ENCODE measurements at places on chromosomes 4 and X.
A peak's percentile ranks its signal among the peaks of the same experiment; 100 is the strongest.

DNA sequence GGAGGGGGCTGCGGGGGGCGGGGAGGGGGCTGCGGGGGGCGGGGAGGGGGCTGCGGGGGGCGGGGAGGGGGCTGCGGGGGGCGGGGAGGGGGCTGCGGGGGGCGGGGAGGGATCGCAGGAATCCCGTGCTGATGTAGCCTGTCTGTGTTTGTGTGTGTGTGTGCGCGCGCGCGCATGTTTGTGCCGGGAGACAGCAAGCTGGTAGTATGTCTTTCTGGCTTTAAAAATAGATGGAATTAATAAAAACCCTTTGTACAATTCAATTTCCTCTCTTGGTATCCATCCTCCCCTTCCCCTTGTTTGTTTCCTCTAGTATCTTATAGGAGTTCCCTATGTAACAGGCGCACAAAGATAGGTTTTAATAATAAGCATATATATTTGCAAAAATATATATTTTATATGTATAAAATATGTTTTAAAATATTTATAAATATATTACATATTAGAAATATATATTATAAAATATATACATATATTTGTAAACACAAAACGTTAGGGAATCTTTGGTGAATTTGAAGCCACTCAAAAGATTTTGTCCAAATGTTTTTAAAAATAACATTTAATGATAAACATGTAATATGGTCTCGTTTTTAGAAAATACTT, 782 bp downstream of the ARHGAP24 start:
- DNase-seq, result no peak

DNA sequence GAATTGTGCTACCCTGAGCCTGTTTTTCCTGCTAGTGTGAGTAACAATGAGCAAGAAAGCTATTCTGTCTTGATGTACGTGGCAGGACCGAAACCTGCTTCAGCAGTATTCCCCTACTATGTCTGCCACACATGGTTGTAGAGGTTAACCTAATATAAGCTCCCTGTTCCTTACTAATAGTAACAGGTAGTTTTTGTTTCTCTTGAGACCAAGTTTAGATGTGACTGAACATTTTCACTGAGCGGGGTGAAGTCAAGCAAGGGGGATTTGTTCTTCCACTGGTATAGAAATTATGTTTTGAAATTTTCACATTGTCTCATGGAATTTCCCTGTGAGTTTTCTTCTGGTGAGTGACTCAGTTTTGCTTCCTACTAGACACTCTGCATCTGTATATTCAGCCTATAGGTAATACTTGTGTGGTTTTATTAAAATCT, 37.3 kb downstream of the RRAGB start:
- no peak for DNase-seq

- DNase-seq, result no peak
Observed at GRCh38 chrX:21408307-21408706, 34.1 kb downstream of the CNKSR2 start.

DNA sequence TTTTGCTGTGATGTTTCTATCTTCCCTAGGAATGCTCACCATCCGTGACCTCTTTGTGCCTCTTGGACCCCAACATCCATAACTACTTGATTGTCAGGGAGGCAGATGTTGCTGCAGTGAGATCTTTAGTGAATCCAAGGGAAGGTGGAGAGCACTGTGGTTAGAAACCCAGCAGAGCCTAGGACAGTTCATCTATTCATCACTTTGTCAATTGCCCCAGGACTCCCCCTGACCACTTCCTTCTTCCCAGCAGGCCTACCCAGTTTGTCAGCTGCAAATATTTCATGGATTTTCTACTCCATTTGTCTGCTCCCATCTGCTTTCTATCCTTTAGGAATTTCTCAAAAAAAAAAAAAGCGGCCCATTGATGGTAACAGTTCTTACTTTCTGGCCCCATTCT, 942.8 kb downstream of the PCDH7 start:
- DNase-seq, result no peak

DNA sequence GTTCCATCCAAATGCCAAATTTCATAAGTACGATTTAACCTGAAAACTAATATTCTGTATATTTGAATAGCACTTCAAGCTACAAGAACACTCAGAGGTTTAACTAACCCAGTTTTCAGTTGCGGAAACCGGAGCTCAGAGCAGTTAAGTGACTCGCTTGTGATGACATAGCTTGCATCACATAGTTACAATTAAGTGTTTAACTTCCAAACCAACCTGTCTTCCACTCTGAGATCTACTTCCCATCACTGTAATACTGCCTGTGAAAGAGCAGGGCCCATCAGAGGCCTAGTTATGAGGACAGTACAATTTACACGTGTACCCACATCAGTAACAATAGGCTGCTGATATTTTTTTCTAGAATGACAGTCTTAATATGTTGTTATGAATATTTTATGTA, 120.3 kb downstream of the MAD2L1 start:
- DNase-seq, result no peak

DNA sequence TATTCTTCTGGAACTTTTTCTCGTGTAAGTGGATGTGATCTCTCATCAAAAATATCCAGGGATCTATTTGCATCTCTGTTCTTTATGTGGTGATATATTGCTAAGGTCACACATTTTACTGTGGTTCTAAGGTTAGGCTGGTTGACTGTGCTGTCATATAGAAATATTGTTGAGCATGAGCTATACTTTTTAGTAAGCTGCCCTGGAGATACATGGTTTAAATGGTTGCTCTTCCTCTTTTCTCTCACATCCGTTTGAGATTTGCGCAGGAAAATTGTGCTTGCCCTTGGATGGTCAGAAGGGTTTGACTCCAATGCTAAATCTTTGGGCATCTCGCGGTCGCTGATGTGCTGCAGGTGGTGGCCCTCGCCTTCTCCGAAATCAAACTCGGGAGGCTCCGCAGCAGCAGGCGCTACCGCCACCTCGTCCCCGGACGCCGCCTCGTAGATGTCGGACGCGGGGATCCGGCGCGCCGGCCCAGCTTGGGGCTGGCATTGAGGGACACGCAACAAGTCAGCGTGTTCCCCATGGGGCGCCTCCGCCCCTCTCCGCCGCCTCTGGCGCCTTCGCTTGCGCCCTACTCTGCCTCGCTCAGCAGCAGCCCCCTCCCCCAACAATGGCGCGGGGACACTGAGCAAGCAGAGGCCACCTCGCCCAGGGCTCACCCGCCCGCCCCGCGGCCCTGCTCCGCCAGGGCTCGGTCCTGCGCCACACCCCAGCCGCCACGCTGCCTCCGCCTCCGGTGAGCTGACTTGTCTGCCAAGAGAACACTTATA, 154.5 kb downstream of the MSN start:
- no peak for DNase-seq

- no peak for DNase-seq
Observed at GRCh38 chr4:128542047-128542446, 254.4 kb upstream of the PGRMC2 start.

DNA sequence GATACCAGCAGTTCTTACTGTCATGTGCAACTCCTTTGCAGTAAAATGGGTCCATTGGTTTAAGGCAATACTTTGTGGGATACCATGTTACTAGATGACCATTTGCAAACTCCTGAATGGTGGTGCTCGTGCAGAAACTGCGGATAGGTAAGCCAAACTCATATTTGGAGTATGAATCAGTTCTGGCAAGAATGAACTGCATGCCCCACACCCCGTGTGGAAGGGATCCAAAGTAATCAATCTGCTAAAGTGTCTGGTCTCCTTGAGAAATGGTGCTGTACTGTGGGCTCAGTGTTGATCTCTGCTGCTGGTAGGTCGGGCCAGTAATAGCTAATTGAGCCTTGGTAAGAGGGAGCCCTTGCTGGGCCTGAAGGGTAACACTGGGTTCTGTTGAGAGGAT, 4.2 kb upstream of the TAB3 start:
- peak; percentile 69 for DNase-seq

DNA sequence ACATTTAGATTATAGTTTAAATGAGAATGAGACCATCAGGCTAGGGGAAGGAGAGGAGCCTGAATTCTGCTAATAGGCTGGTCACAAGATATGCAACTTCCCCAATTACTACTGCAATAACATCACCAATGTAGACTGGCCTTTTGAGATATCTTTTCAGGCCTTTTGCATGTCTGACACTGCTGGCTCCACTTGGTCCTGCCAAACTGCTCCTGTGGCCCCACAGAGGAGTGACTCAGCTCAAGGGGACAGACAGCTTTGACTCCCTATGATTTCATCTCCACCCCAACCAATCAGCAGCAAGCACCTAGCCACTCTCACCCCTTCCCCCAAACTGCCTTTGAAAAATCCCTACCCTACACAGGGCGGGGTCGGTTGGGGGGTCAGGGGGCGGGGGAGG, 22.8 kb downstream of the GPRIN3 start:
- peak; percentile 59 for DNase-seq

DNA sequence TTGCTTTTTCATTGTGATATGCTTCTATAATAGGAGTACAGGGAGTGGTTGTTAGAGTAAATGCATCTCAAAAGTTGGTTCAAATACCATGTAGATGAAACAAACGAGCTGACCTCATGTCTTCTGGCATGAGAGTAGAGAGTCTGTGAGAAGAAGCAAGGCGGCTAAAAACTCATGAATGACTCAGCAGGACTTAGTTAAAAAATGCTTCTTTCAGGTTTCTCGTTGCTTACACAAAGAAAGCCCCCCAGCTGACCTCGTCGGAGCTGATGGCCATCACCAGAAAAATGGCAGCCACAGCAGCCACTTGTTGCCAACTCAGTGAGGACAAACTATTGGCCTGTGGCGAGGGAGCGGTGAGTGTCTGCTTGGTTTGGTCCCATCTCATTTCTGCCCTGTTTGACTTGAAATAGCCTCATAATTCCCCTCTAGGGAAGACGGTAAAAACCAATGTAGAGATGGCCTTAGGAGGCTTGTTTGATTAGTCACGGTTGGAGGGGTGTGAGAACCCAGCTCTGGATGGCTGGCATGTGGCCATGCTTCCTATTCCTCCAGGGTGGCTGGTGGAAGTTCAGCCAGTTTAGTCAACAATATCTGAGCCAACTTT, 14.5 kb downstream of the AFP start:
- DNase-seq, result peak; percentile 82

GRCh38 chrX:66200050-66200664, 36.1 kb downstream of the HEPH start:
- DNase-seq, result no peak

GRCh38 chr4:153005899-153006381, 69.8 kb downstream of the FHDC1 start:
- no peak for DNase-seq

GRCh38 chr4:12580787-12581186, 903.4 kb downstream of the RAB28 start:
- no peak for DNase-seq

GRCh38 chr4:133156096-133156495, 7.0 kb downstream of the PCDH10 start:
- no peak for DNase-seq

- DNase-seq, result no peak
Observed at GRCh38 chrX:55490121-55490520, 473 bp upstream of the USP51 start.

DNA sequence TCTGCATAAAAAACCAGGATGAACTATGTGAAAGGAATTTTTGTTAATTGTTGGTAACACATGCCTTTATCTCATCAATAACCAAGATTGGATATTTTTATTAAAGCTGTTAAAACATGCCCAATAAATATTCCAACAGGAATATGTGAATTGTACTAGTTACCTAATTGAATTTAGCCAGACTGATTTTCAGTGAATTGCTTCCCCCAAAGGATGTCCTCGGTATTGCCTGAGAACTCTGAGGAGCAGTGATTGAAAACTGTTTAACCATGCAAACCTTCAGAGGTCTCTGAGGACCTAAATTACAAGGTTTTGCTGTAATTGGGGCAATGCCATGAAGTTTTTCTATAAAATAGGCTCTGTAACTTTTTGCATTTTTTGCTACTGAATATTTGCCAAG, 66.6 kb downstream of the BLTP1 start:
- peak; percentile 5 for DNase-seq

DNA sequence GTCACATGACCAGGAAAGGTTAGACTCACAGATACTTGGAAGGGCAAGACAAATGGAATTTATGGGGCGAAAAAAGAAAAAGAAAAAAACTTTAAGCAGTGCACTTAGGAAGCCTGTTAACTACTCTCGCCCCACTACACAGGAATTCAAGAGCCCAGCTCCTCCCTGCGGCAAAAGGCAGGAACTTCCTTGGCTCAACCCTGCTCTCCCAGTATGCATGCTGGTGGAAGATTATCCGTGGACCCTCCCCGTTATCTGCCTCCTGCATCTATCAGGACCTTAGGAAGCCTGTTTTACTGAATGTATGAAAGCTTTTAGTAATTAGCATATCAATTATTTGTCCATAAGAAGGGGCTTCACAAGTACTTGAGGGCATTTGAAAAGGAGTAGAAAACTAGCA, 40.1 kb upstream of the RPA4 start:
- DNase-seq, result peak; percentile 39

- no peak for DNase-seq
Observed at GRCh38 chrX:5388087-5388486, 840.6 kb downstream of the NLGN4X start.

- no peak for DNase-seq
Observed at GRCh38 chr4:4735136-4735750, 124.2 kb upstream of the MSX1 start.

DNA sequence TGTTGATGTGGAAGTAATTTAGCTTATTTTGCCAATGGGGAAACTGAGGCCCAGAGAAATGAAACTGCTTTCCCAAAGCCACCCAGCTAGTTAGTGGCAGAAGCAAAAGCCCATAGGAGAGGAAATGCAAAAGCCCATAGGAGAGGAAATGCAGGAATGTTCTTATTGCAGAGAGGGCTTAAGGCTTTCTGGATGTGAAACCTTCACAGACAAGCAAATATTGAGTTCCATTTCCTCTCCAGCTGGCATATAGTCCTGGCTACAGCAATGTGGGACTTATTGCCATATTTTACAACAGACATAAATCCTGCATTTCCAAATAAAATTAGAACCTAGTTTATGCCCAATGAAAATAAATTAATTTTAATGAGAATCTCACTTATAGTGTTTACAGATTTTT, 69.7 kb downstream of the TMEM154 start:
- no peak for DNase-seq

DNA sequence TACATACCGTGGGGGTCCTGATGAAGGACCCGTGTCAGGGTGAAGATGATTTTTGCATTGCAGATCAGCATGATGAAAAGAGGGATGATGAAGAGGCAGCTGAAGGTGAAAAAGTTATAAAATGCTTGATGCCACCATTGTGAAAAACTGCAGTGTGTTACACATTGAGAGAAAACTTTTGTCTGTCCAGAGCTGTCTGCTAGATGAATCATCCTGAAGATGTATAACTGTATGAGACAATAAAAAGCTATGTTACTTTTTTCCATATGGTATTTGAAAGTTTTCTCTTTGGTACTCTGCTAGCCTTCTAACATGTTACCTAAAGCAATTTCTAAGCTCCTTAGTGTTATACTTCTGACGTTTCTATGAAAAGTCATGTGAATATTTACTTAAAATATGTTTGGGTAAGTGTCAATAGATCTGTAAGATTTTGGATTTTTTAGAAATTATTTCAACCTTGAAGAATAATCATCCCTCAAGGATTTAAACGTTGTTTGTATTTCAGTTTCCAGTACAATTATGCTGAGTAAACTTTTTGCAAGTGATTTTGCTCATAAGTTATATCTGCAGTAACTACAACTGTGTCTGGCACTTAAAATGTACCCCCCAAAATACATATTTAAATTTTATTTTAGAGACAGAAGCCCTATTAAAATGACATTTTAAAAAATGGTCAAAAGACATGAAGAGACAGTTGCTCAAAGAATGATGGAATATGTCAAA, 9.5 kb downstream of the GNRHR start:
- DNase-seq, result peak; percentile 34

Measured in kidney tubule cell (primary cell).